ENCODE measurements at places on chromosomes 2 and 18.

- no peak for DNase-seq
Measured at GRCh38 chr18:78679613-78680260, 299.9 kb upstream of the SALL3 start.

- DNase-seq: no peak
Measured at GRCh38 chr2:63780518-63781155, 61.1 kb upstream of the UGP2 start.

DNA sequence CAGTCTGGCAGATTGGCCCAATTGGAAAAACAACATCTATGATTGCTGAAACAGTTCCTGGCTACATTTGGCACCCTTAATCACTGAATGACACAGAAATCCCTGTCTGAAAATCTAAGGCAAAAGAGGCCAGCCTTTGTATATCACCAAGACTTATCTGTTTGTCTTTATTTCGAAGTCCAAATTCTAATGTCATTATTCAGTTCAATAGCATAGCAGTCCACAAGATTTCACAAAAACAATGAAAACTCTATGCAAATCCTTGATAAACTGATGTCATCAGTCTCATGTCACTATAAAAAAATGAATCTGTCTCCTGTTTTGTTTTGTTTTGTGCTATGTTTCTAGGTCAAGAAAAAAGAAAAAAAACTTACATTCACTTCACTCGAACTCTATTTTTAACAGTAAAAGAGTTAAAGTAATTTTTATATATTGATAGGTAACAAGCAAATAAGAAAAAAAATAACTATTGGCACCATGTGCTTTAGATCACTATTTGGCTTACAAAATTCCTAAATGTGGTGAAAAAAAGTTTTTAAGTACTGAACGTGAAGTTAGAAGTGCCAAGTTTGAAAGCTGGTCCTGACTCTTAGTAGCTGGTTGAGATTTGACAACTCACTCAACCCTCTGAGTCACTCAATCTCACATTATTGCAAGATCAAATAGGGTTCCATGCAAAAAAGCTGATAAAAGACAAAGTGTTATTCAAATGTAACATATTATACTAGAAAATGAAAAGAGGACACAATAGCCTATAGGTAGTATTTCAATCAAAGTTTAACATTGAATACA is 359.3 kb downstream of the IRS1 start:
- no peak for DNase-seq

- no peak for DNase-seq
Measured at GRCh38 chr2:191202881-191203397, 42.3 kb upstream of the MYO1B start.

GRCh38 chr2:180314086-180314485 is 307.0 kb upstream of the CWC22 start:
- DNase-seq: no peak

GRCh38 chr2:138716183-138716582 is 64.0 kb downstream of the NXPH2 start:
- DNase-seq: no peak

DNA sequence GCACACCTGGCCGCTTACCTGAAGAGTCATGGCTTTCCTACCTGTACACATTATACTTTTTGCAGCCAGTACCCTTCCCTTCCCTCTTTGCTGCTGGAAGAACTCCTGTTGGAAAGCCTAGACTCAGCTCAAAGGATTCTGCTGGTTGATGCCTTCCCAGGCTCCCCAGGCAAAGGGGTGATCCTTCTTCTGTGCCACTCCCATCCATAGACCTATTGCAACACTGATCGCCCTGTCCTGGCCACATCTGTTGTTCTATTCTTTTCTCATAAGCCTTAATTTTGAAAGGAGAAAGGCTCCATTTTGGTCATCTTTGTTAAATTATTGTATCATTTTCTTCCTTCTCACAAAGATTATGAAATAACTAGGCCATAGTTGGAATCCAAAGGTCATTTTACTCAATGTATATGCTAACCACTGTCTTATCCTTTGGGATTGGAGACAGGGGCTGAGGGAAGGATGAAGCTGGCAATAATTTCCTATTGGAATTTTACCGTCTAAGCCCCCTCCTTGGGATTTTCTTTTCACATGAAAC is 3.4 kb upstream of the PRKCE start:
- DNase-seq: no peak

DNA sequence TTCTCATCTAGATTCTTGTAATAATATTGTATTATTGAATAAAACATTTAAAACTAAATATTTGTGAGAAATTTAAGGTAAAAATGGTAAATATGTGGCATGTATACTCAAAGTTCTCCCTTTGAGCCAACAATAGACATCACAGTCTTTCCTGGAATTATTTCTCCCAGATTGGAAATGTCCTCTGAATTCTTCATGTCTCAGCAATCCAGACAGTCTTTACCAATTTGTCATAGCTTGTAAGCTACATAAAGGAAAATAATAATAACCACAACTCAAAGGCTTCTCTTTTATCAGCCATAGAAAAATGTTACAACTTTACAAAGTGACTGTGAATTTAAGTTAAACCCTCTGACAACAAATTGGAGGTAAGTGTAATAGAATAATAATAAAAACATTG is 784.9 kb downstream of the EPHA4 start:
- DNase-seq: no peak

- DNase-seq: no peak
Measured at GRCh38 chr2:236947896-236948295, 137.8 kb upstream of the COPS8 start.

DNA sequence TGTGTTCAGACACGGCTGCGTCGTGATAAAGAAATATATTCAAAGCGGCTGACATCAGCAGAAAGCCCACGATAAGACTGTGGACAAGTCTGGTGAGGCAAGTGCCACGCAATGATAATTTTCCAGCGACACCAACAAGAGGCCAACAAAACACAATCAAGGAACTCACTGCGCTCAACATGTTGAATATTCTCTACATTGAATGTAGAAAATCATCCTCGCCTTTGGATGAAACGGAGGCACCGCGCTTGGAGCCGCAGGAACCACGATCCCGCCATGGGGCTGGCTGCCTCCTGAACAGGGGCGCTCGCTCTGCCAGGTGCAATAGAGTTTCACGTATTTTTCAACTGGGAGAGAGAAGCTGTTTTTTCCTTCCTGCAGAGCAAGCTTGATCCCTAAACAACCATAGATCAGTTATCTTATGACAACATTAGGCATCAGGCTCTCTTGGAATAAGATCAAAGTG is 220.3 kb downstream of the ATAD2B start:
- no peak for DNase-seq
